Globus pallidus (tissue), 1 donor: ENCODE measurements at places on chromosomes 6 and 20.

- DNase-seq, result no peak
Observed at GRCh38 chr6:69584913-69585729, 211.7 kb downstream of the LMBRD1 start.

- no peak for DNase-seq
Observed at GRCh38 chr6:20589266-20589665, 55.0 kb downstream of the CDKAL1 start.

- no peak for DNase-seq
Observed at GRCh38 chr6:140445474-140446004, 1071.1 kb upstream of the CITED2 start.

DNA sequence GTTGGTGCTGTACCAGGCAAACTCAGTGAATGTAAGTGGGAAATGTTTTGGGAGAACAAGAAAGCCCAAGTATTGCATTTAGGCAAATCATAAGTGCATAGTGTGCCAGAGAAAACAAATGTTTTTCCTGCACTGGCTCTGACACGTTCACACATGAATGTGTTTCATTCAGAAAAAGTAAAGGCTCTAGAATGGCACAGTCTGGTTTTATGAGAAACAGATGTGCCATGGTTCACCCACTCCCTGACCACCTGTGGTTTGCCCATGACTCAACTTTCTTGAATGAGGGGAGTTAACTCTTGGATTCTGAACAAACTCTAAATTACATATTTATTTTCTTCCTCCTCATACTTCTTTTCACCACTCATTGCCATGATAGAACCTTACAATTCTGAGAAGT is 126.9 kb downstream of the KCNQ5 start:
- DNase-seq, result no peak

DNA sequence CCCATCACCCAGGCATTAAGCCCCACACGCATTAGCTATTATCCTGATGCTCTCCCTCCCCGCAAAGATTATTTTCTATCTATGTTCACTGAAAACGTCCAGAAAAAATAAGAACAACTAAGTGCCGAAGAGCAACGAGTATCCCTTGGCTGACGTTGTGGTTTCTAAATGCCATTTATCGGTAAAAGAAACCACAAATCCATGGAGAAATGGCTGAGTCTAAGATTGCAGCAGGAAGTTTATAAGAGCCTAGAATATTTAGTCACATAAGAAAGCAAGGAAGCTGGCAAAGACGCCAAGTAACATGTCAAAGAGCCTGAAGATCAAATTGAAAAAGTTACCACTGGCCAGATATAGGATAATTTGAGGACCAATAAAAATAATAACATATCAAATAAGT is 18.1 kb upstream of the NOX3 start:
- DNase-seq, result no peak

DNA sequence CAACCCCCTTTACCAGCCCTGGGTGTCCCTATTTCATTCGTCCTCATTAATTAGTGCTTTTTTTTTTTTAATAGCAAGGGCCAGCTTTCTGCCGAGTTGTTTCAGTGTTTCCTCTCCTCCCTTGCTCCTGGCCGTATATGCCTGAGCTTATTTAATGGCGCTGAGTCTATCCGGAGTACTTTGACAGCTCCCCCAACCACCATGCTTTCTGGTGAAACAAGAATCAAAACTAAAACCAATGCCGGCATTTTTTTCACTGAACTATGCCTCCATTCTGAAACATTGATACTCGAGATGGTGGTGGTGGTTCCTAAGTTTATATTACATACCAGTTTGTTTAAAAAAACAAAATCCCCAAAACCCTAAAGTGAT is 1.2 kb downstream of the DCBLD1 start:
- no peak for DNase-seq

DNA sequence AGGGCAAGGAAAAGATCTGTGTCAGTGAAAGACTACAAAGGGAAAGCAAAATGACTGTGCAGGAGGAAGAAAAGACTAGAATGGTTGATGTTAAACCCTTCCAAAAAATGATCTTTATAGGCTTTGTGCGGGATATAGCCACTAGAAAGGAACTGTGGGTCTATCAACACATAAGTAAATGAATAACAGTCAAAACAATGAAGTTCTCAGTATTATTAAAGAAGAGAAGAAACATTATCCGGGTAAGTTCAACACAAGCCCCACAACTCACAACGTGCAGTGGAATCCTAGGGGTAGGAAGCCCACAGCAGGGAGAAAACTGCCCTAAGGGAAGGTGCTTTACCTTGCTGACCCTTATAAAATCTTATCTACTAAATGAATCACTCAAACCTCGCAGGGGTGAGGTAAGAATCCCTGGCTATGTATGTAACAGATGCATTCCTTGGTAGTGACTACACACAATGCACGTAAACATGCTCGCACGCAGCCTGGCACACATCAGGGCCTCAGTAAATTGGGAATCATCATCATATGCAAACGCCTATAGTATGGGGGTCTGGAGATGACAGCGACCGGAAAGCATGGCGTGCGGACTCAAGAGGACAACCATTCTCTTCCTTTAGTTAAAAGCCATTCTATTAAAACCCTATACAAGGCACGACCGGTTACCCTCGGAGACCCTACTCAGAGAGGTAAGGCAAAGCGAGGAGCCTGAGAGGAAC is 11.3 kb downstream of the TFAP2A start:
- no peak for DNase-seq

DNA sequence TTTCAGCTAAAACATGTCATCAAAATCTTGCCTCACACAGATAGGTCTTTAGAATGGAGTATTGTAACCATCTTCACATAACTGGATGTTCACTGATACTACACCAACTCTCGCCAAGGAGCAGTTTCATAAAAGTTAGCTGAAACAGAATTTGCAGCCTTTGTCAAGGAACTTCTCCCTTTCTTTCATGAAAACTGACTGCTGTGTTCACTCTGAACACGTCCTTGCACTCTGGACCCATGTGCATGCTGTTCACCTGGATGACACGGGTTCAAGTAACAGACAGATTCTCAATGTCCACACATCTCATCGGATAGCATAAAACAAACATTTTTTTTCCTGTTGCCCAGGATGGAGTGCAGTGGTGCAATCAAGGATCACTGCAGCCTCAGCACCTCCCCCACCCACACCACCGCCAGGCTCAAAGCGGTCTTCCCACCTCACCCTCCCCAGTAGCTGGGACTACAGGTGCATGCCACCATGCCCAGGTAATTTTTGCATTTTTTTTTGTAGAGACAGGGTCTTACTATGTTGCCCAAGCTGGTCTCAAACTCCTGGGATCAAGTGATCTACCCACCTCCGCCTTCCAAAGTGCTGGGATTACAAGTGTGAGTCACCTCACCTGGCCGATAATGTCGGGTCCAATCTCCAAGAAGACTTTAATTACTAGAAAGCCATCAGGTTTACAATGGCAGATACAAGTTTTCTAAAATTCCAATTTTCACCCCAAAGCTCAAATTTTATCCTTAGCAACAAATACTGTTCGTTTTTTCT is 9.4 kb downstream of the DIDO1 start:
- no peak for DNase-seq

DNA sequence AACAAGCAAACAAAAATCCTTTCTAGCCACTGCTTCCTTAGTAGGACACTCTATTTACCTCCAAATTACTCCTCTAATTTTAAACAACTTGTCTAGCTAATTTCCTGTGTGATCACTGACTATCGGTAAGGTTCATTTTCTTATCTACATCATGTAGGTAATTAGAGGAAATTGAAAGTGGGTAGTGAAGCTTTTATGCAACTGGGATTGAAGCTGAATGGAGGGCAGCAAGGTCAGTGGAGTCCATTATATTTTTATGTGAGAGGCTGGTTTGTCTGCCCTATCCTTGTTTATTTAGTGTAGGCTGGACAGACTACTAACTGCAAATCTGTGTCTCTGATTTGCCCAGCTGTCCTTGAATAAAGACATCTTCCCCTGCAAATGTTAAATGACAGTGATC is 88.5 kb upstream of the SIM1 start:
- DNase-seq, result no peak

GRCh38 chr6:4756247-4756646 is 20.0 kb upstream of the CDYL start:
- DNase-seq, result no peak

DNA sequence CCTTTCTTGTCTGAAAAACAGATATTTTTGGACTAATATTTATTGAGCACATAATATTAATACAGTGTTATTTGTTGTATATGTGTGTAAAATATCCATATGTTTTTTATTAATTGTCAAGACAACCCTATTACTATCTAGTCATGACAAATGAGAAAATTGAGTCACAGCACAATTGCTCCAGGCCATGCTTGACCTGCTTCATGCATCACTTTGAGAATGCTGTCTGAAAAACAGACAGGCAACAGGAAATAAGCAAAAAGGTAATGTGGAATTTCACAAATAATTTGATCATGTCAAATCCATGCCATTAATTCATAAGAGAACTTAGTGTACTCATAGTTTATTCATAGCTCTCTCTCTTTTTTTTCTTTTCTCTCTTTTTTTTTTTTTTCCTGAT is 246.5 kb downstream of the RIMS1 start:
- DNase-seq, result no peak

- DNase-seq, result no peak
Observed at GRCh38 chr6:154891901-154892300, 103.2 kb upstream of the TIAM2 start.

DNA sequence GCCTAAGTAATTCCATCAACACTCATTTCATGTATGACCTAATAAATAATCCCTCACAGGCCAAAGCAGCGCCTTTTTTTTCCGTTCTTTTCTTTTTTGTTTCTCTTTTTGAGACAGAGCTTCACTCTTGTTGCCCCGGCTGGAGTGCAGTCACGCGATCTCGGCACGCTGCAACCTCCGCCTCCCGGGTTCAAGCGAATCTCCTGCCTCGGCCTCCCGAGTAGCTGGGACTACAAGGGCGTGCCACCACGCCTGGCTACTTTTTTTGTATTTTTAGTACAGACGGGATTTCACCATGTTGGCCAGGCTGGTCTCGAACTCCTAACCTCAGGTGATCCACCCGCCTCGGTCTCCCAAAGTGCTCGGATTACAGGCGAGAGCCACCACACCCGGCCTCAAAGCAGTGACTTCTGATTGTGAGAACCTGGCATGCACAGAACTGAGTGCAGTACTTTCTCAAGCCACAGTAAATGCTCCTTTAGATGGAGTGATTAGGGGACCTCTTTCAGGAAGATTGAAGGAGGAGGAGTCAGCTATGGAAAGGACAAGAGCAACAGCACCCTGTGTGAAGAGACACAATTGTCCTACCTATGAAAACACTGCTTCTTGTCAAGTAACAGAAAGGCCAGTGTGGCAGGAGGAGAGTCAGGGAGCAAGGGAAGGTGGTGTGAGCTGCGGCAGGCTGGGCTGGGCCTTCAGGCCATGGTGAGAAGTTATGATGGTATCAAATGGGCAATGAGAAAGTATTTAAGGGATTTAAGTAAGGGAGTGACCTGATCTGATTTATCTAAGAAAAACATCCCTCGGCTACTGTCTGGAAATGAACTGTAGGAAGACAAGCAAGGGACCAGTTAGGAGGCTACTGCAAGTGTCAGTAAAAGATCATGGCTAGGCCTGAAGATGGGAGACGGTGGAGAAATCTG is 1.7 kb upstream of the SCAF8 start:
- no peak for DNase-seq

- DNase-seq, result no peak
Observed at GRCh38 chr6:55705451-55706440, 126.8 kb upstream of the HMGCLL1 start.

DNA sequence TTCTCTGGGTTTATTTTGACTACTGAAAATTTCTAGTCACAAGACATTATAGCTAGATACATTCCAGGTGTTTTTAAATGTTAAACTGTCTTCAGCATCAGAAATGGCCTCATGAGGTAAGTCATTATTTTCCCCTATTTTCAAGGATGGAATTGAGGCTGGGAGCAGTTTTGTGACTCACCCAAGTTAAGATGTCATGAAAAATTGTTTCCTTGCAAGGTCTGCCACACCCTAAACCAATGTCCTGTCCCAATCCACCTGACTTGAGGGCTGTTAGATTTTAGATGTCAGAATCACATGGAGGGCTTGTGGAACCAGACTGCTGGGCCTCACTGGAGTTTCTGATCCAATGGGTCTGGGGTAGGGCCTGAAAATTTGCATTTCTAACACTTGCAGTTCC is 16.9 kb downstream of the SLC22A3 start:
- no peak for DNase-seq

DNA sequence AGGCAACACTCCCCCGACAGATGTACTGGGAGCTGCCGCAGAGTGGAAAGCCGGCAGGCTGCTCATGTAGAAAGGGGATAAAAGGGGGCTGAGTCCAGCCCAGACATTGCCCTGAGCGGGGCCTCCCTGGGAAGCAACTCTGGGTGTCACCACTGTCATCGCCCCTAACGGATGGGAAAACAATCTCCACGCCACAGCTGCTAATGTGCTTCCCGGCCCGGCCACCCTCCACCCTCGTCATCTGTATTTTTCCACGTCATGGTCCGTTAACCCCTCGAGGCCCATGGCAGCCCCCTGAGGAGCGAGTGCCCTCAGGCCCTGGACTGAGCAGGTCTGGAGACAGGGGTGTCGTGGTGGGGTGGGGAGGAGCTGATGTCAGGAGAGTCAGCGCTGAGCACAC is 227.4 kb downstream of the DLL1 start:
- no peak for DNase-seq
